ENCODE measurements at places on chromosomes 13 and 19.

- no peak for DNase-seq
Observed at GRCh38 chr13:91346850-91347201, 661 bp upstream of the MIR17HG start.

DNA sequence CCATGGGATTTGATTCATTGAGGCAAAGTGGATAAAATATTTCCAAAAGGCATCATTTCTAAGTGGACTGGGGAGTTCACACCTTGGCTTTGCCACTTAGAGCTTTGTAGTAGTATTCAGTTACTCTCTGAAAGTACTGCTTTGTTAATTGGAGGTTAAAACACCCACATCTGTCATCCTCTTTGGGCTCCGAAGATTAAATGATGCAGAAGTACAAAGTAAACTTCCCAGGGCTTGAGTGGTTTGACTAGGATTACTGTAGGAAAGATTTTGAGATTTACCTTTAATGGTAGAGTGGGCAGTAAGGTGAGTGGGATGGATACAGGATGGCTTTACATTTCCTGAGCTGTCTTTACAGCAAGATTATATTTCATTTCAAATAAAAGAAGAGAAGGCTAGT lies 42.4 kb downstream of the WASF3 start:
- no peak for DNase-seq

DNA sequence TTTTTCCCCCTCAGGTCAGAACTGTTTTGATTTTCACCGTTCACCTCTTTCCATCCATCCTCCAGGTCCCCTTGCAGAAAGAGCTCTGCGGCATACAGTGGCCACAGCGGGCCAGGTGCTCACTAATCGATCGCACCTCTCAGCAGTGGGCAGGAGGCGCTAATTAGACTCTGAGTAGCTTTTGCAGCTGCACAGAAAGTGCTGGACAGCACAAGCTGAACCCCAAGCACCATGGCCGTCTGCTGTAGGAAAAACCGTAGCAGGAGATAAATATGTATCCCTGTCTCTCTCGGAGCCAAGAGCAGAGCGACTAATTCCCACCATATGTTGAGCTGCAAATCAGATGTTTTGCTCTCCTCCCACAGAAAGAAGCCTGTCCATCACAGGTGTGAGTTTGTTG lies 54.4 kb downstream of the PEX11G start:
- no peak for DNase-seq

DNA sequence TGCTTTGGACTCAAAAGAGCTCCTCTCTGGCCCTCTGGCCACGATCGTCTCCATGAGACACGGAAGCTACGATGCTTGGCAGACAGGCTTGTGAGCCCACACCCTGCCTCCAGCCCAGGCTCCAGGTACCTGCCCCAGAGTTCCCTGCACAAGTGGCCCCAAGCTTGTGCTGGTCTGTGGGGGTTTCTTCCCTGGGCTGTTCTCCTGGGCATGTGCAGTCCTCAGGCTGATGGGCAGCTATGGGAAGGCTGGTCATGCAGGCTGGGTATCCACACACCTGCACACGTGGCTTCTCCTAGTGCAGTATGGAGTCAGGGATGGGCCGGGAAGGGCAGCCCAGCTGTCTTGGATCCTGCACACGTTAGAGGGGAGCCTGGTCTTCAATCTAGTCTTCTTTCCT lies 43.1 kb downstream of the TEX29 start:
- no peak for DNase-seq

Data from activated CD4-positive, alpha-beta T cell treated with anti-CD3 and anti-CD28 coated beads for 1 hour (primary cell).